CD14-positive monocyte (primary cell): ENCODE measurements at places on chromosomes 5 and 9. TPM values are rescaled to one million over a fixed set of nuclear protein-coding genes. Genes with fewer than 3 reads are reported as not detected.

DNA sequence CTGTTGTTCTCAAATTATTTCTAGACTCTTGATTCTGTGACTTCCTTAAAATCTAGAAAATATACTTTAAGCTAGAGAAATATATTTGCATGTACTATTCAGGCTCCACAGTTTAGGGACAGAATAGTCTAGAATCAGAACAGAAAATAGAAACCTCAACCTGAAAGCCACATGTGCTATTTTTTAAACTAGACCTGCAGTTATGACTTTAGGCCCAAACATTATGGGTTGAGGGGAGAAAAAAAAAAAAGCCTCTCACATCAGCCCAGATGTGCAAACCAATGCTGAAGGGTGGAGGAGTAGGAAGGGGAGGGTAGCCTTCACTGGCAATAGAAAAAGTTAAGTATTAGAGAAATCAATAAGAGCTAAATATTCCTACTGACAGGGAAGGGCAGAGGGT lies 35.7 kb downstream of the ELL2 start:
- H3K27me3 ChIP-seq, result no peaks in the 10 kb centered on the region
- DNase-seq, result no peak
- H3K4me1 ChIP-seq, result peaks cover 35% of the 10 kb centered on the region
- no peak overlapping the region for H3K27ac ChIP-seq
- no peaks in the 10 kb centered on the region for H3K36me3 ChIP-seq

- H3K27ac ChIP-seq, result no peak overlapping the region
- H3K27me3 ChIP-seq, result no peaks in the 10 kb centered on the region
- DNase-seq, result no peak
- H3K4me1 ChIP-seq, result peaks cover 8% of the 10 kb centered on the region
These were observed 185.8 kb downstream of the CD180 start for GRCh38 chr5:67010684-67011409.

Gene GPR151
- not detected in 2 replicates for polyA plus RNA-seq

- H3K27me3 ChIP-seq, result no peaks in the 10 kb centered on the region
- no peak overlapping the region for H3K4me3 ChIP-seq
- no peak overlapping the region for H3K27ac ChIP-seq
- DNase-seq, result no peak
- H3K4me1 ChIP-seq, result no peaks in the 10 kb centered on the region
- peaks cover 8% of the 10 kb centered on the region for H3K36me3 ChIP-seq
These were observed 66.1 kb downstream of the KIF24 start for GRCh38 chr9:34262971-34263370.

- H3K4me1 ChIP-seq, result no peaks in the 10 kb centered on the region
- H3K27me3 ChIP-seq, result no peaks in the 10 kb centered on the region
- DNase-seq, result no peak
- no peak overlapping the region for H3K27ac ChIP-seq
- no peak overlapping the region for H3K4me3 ChIP-seq
These were observed 344.8 kb downstream of the CSNK1G3 start for GRCh38 chr5:123856766-123857165.

Gene HEMGN
- polyA plus RNA-seq, result 0.18 TPM

- H3K27me3 ChIP-seq, result no peaks in the 10 kb centered on the region
- H3K27ac ChIP-seq, result no peak overlapping the region
- H3K4me1 ChIP-seq, result peaks cover 13% of the 10 kb centered on the region
- H3K36me3 ChIP-seq, result peaks cover 67% of the 10 kb centered on the region
These were observed 25.1 kb downstream of the ERAP2 start for GRCh38 chr5:96901384-96901783.
